Peyer's patch (tissue), 4 donors: ENCODE measurements at places on chromosomes 16 and 17. TPM values are rescaled to one million over a fixed set of nuclear protein-coding genes. Genes with fewer than 3 reads are reported as not detected.
A peak's percentile ranks its signal among the peaks of the same experiment; 100 is the strongest.

- H3K36me3 ChIP-seq = no peaks in the 10 kb centered on the region
- no peak overlapping the region for H3K27ac ChIP-seq
- no peak overlapping the region for H3K4me3 ChIP-seq
- H3K4me1 ChIP-seq = no peaks in the 10 kb centered on the region
- H3K27me3 ChIP-seq = no peaks in the 10 kb centered on the region
Measured at GRCh38 chr16:58577141-58577540, 52.5 kb downstream of the CNOT1 start.

DNA sequence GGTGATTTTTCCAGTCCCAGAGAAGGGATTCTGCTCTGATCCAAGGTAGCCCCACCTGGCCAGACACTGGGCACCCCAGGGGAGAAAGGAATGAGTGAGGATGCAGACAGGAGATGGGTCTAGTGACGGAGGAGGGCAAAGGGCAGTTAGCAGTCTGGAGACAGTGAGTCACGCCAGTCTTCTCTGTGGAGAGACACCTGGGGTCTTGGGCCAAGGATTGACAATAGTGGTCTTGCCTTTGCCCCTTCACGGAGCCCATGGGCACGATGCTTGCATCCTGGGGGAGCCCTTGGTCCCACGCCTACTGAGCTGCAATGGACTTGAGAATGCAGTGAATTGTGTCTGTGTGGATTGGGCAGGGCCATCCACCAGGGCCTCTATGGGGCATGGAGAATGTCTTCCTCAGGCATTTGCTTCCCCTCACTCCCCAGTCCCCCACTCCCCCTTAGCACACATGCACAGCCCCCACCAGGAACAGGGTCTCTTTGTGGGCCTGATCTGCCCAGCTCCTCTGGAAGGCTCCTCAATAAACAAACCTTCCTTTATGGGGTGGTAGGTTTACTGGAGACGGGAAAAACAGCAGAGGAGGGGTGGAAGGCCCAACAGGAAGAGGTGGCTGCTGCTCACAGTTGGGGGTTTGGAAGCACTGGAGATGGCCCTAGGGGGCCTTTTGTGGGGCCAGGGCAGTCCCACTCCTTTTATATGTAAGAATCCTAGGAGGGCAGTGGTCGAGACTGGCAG is 1.4 kb downstream of the CHAD start:
- peak overlapping the region; percentile 54 for H3K27ac ChIP-seq
- peaks cover 4% of the 10 kb centered on the region for H3K27me3 ChIP-seq
- H3K36me3 ChIP-seq = no peaks in the 10 kb centered on the region

DNA sequence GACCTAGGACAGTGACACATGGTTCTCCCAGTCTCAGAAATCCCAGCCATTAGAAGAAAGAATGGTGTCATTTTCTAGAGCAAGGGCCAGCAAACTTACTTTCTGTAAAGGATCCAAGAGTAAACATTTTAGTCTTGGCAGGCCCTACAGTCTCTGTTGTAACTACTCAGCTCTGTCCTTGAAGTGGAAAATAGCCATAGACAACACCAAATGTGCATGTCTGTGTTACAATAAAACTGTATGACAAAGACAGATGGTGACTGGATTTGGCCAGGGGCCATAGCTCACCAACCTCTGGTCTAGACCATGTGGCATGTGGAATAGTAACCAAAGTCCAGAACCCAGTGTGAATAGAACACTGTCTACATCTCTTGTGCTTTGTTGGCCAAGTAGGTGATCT is 286.5 kb downstream of the HS3ST4 start:
- H3K27me3 ChIP-seq = no peaks in the 10 kb centered on the region
- H3K36me3 ChIP-seq = no peaks in the 10 kb centered on the region
- no peaks in the 10 kb centered on the region for H3K4me1 ChIP-seq
- H3K27ac ChIP-seq = no peak overlapping the region
- no peak overlapping the region for H3K4me3 ChIP-seq

GRCh38 chr16:81973737-81974136 is 37.5 kb downstream of the SDR42E1 start:
- no peaks in the 10 kb centered on the region for H3K4me1 ChIP-seq
- no peaks in the 10 kb centered on the region for H3K36me3 ChIP-seq
- H3K27me3 ChIP-seq = no peaks in the 10 kb centered on the region
- DNase-seq = no peak
- no peak overlapping the region for H3K4me3 ChIP-seq

Gene MYH13
- 0.19 TPM for total RNA-seq
